ENCODE measurements at places on chromosomes 6 and 20.

- no peak for DNase-seq
Observed at GRCh38 chr6:53134601-53135235, 13.9 kb downstream of the GCM1 start.

- DNase-seq, result no peak
Observed at GRCh38 chr20:61332016-61332975, 80.2 kb downstream of the CDH4 start.

DNA sequence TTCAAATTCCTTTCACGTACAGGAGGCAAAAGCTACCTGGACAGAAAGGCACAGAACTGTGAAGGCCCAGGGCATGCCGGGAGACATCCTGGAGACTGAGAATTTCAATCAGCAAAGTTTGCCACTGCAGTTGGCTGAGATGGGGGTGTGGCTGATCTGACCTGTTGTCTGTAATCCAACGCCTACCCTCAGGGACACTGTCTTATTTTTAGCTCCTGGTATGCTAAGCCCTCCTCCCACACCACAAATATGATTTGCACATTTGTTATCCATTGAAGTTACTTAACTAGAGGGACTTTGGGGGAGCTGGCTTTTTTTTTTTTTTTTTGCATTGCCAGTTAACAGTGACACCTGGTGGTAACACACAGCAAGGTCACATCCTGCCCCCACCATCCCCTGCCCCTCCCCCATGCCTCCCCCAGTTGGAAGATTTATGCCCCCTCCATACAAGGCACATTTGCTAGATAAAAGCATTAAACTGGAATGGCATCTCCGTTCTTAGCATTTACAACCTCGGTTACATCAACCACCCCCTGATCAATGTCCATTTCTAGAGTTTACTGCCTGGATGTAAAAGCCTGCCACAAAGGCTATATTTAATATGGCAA lies 40.4 kb downstream of the TTI1 start:
- no peak for DNase-seq

DNA sequence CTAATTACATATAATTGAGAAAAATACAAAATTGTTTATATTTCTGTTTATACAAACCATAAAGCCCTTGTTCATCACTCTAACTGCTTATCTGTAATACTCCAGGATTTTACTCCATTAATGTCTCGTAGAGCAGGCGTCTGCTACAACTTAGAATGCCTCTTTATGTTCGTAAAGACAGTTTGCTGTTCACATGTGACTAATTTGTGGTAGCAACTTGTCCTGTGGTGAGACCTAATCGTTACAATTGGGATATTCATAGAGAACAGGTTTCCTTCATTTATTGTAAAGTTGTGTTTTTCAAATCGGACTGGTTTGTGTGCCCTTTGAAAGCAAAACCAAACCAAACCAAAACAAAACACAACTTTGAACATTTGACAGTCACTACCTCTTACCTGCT lies 149.7 kb downstream of the ASCC3 start:
- no peak for DNase-seq

DNA sequence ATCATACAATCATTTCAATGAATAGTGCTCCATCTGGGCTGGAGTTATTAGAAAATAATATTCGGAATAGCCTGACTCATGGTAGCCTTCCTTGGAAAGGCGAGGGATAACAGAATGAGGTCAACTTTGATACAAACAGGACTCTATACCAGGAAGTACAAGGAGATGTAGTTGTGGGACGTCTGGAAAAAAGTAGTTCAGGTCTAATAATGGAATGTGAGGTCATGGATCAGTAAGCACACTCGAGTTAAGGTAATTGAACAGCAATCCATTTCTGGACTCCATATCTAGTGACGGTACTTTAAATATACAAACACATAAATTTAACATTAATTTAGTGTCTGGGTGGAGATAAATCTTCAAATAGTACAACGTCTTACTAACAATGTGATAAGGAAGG lies 1204.0 kb upstream of the ADGRB3 start:
- DNase-seq, result no peak

DNA sequence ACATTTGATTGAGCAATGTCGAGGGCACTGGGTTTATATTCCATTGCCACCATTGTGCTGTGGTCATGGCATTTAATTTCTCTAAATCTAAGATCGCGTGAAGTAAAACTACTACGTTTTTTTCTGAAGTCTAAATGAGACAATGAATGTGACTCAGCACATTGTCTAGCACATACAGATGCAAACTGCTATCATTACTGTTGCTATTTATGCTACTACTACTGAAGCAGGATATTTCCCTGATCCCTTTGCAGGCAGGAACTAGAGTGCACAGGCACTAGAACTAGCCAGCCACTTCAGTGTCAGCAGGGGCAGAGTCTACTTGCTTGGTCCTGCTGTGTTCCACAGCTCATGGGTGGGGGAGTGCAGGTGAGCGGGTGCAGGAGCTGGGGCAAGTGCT lies 449.7 kb downstream of the CDKAL1 start:
- DNase-seq, result no peak

- no peak for DNase-seq
Observed at GRCh38 chr6:147178355-147178754, 25.9 kb upstream of the STXBP5 start.

GRCh38 chr6:150332939-150333584 lies 35.8 kb upstream of the IYD start:
- DNase-seq, result no peak

GRCh38 chr6:37435373-37435772 lies 2.4 kb downstream of the CMTR1 start:
- DNase-seq, result no peak
